GM23338 (cell line): ENCODE measurements at places on chromosomes 6 and 20.

GRCh38 chr20:13862245-13862644 is 77.4 kb downstream of the NDUFAF5 start:
- H3K36me3 ChIP-seq = no peaks in the 10 kb centered on the region
- no peak overlapping the region for H3K4me3 ChIP-seq
- no peak overlapping the region for H3K27ac ChIP-seq
- no peaks in the 10 kb centered on the region for H3K27me3 ChIP-seq
- H3K4me1 ChIP-seq = peaks cover 9% of the 10 kb centered on the region
- DNase-seq = no peak

DNA sequence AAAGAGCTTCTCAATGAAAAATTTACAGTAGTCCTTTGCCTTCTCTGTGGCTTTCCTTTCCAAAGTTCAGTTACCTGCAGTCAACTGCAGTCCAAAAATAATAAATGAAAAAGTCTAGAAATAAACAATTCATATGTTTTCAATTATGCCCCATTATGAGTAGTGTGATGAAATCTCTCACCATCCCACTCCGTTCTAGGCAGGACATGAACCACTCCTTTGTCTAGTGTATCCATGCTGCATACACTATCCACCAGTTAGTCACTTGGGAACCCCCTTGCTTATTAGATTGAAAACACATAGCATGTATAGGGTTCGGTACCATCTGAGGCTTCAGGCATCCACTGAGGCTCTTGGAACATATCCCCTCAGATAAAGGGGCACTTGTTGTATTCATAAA is 80.6 kb upstream of the EYA4 start:
- H3K27me3 ChIP-seq = no peaks in the 10 kb centered on the region
- no peaks in the 10 kb centered on the region for H3K36me3 ChIP-seq
- H3K4me1 ChIP-seq = no peaks in the 10 kb centered on the region

DNA sequence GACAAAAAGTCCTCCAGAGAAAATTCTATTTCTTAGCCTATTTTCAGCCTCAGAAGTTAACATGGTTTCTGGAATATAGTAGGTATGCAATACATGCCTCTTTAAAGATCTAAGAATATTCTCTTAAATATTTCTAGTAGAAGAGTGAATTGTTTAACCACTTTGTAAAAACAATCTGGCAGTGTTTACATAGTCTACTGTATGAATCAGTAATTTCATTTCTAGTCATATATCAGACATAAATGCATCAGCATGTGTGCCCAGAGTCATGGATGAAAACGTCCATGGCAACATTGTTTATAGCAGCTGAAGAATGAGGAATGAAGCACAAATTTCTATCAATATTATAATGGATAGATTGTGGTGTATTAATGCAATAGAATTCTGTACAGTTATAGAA is 124.9 kb downstream of the NKAIN2 start:
- H3K27ac ChIP-seq = no peak overlapping the region
- H3K27me3 ChIP-seq = no peaks in the 10 kb centered on the region
- no peak for DNase-seq

DNA sequence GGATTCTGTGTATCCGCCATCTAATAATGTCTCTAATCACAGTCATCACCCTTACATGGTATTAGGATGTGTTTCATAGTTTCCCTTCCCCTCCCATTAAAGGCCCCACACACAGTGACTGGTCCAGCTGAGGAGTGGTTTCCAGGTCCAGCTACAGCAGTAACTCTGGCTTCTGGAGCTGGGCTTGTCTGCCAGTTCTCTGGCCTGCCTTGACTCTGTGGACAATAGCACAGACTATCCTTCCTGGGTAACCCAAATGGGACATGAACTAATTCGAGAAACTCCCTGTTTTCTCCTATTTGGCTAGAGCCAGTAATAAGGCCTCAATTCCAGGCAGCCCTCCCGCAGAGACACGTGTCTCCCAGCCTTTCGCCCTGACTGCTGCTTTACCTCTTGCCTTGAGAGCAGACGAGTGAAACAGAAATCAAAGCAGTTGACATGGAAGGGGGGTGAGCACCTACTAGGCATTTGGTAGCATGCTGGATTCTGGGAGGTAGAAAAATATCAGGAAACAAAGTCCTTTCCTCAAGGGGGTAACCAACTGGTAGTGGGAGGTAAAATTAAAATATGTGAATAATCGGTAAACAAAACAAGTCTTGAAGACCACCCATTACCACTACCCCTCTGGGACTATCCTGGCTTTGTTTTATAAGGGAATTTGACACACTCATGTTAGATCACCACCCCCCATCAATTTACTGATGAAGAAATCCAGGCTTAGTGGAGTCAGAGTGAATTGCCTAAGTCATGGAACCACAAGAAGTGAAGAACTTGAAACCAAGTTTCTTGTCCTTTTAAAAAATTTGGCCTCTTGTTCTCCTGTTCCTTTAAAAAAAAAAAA is 1.2 kb downstream of the TRAF3IP2 start:
- peak overlapping the region; percentile 97 for H3K27ac ChIP-seq
- H3K36me3 ChIP-seq = no peaks in the 10 kb centered on the region
- H3K4me3 ChIP-seq = peak overlapping the region; percentile 58
- no peaks in the 10 kb centered on the region for H3K27me3 ChIP-seq
- H3K4me1 ChIP-seq = peaks cover 44% of the 10 kb centered on the region
